ENCODE measurements at places on chromosomes 12 and 14. TPM values are rescaled to one million over a fixed set of nuclear protein-coding genes. Genes with fewer than 3 reads are reported as not detected.

- DNase-seq: no peak
These were observed 26.5 kb downstream of the VRK1 start for GRCh38 chr14:96823652-96824051.

- peak; percentile 42 for DNase-seq
These were observed 986.3 kb upstream of the TMEM132C start for GRCh38 chr12:127280393-127281275.

- DNase-seq: no peak
These were observed 7.7 kb downstream of the CSRP2 start for GRCh38 chr12:76871082-76871481.

- peak; percentile 5 for DNase-seq
These were observed 121.3 kb downstream of the RPS29 start for GRCh38 chr14:49464885-49465284.

GRCh38 chr14:61343991-61344405, 22.6 kb downstream of the PRKCH start:
- no peak for DNase-seq

GRCh38 chr12:12779007-12779406, 6.5 kb upstream of the APOLD1 start:
- DNase-seq: no peak

DNA sequence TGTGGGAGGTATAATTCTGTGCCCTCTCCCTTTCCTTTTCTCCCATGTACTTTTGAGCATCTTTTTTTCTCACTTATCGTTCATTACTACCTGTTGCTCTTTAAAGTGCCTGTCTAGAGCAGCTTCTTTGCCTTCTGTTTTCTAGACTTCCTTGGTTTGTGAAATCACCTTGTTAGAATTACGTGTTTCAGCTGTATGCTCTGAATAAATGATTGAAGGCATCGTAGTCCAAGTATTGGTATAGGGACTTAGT, 1.3 kb downstream of the NEDD1 start:
- DNase-seq: no peak

DNA sequence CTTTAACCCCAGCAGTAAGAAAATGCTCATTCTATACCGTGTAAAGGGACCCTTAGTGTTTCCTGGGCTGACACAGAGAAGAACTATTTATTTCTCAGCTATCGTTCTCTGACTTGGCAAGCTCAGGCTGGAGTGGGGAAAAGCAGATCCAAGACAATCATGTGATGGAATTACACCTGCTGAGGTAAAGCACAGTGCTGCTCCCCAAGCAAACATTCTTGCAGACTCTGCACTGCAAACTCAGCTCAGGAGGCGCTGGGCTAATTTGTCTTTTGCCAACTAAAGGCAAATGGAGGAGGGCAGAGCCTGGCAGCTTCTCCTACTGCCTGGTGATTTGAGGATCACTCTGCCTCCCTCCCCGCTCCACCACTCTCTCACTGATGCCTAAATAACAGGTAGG, 57.8 kb upstream of the FUT8 start:
- no peak for DNase-seq

GRCh38 chr14:92521058-92521415, 7.5 kb downstream of the RIN3 start:
- DNase-seq: no peak

DNA sequence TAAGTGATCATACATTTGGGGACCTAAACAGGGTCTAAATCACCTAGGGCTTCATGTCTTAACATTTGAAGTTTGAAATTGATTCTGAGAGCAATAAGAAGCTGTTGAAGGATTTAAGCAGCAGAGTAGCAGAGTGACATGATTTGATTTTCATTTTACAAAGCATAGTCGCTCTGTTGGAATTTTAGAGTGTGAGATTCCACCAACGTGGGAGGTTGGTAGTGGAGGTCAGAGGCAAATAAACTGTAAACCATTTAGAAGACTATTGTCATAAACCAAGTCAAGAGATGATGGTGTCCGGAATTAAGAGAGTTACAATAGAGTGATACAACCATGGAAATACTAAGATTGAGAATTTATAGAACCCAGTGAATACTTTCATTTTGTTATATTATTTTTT, 52.7 kb upstream of the ZDHHC17 start:
- DNase-seq: peak; percentile 53

GRCh38 chr12:46830731-46831334, 5.0 kb upstream of the SLC38A4 start:
- peak; percentile 44 for DNase-seq

- no peak for DNase-seq
These were observed 227.4 kb downstream of the NEDD1 start for GRCh38 chr12:97134495-97134894.

DNA sequence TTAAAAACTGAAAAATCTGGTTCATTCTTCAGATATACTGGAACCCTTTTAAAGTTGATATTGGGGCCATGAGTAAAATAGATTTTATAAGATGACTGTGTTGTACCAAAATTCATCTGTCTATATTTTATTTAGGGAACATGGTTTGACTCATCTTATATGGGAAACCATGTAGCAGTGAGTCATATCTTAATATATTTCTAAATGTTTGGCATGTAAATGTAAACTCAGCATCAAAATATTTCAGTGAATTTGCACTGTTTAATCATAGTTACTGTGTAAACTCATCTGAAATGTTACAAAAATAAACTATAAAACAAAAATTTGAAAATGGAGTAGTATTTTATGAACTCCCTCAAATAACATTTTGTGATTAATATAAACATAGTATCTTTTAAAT, 14.2 kb downstream of the PTGER2 start:
- DNase-seq: peak; percentile 86

TEAD4 gene
- polyA plus RNA-seq: 13.2 TPM

CLEC14A gene
- 0.10 TPM for polyA plus RNA-seq

ESPL1 gene
- polyA plus RNA-seq: 3.3 TPM

CKB gene
- polyA plus RNA-seq: 32.2 TPM

All from GM23248 (cell line).